ENCODE measurements at places on chromosomes 11 and 22. TPM values are rescaled to one million over a fixed set of nuclear protein-coding genes. Genes with fewer than 3 reads are reported as not detected.

The PACSIN3 gene
- 2.2 TPM for total RNA-seq

The SCGB1C1 gene
- not detected for total RNA-seq

The HEPHL1 gene
- total RNA-seq: not detected

The RAG2 gene
- not detected for total RNA-seq

The CYP2D6 gene
- total RNA-seq: 5.0 TPM

The FXYD2 gene
- total RNA-seq: 1.3 TPM

The DSCAML1 gene
- total RNA-seq: 0.02 TPM

Data from activated CD4-positive, alpha-beta T cell treated with anti-CD3 and anti-CD28 coated beads, Interleukin-2, amount 10 ng/mL, durations not matched to agents 7 days and 5 days (primary cell).